Left kidney (tissue), 8 donors: ENCODE measurements at places on chromosomes 16 and 17. TPM values are rescaled to one million over a fixed set of nuclear protein-coding genes. Genes with fewer than 3 reads are reported as not detected.

NECAB2 gene
- polyA plus RNA-seq, result 2.6 TPM

- DNase-seq, result no peak
These were observed 6.3 kb upstream of the SREBF1 start for GRCh38 chr17:17843096-17843495.

C17orf100 gene
- polyA plus RNA-seq, result 8.7 TPM

DNA sequence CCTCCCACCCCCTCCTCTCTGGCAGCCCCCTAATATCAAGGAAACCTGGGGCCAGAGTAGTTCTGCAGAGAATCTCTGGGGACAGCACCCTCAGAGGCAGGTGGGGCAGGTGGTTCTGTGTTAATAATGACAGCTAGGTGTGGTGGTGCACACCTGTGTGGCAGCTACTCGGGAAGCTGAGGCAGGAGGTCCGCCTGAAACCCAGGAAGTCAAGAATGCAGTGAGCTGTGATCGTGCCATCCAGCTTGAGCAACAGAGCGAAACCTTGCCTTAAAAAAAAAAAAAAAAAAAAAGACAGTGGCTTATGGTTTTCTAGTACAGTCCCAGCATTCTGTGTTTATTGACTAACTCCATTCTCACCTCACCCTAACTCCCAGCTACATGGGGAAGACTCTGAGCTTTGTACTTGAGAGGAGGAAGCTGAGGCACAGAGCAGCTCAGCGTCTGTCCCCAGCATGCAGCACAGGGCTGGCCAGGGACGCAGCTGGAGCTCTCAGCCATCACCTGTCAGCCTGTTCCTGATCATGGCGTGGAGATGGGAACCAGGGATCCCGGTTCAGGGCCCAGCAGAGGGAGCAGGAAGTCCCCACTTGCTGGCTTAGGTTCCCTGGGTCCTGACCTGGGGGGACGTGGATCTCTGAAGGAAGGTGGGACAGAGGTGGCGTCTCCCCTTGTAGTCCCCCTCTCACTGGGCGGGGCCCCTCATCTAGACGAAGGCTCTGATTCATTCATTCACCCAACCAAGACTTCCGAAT is 6.1 kb downstream of the DBNDD1 start:
- DNase-seq, result no peak

PDILT gene
- 0.33 TPM for polyA plus RNA-seq

DNA sequence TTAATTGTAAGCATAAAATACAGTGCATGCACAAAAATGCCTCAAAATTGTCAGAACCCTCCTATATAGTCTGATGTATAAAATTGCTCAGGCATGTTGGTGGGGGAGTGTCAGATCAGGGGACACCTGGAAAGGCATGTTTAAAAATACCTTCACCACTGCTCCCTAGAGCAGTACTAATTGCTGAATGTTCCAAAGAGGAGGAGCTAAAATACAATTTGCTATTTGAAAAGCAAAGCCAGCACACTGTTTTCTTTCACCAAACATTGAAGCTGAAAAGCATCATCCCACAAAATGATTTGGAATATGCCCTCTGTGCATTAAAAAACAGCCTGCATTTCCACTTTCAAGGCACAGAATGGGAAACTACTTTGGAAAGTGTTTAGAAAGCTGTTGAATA is 2.6 kb downstream of the ADAMTS18 start:
- no peak for DNase-seq
